NT2/D1 (cell line): ENCODE measurements at places on chromosomes 7 and 10.

DNA sequence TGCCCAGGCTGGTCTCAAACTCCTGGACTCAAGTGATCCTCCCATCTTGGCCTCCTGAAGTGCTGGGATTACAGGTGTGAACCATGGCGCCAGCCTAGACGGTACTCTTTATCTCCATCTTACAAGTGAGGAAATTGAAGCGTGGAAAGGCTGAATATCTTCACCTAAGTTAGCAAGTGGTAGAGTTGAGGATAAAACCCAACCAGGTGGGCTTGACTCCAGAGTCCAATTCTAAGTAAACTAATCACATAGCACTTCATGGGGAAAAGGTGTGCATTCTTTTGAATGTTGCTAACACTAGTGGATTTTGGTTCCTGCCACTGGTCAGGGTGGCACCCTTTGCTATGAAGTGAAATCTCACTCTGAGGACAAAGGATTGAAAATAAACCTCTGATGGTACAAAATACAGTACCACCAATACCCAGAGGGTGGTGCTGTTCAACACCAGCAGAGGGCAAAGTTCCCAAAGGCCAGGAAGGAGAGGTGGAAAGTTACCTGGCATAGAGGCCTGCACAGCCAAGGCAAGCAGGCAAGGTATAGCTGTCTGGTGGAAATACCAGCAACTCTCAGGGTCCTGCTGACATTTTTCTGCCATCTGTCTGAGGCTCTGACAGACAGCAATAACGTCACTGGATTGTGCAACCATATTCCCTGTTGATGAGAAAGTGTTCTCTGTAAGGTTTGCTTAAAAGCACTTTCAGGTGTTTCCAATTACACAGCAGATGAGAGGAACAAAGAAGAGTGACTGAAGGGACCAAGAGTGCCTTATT, 17.6 kb downstream of the ZDHHC16 start:
- peak; percentile 40 for DNase-seq

GRCh38 chr7:1542841-1543747, 12.6 kb downstream of the MAFK start:
- DNase-seq = no peak

DNA sequence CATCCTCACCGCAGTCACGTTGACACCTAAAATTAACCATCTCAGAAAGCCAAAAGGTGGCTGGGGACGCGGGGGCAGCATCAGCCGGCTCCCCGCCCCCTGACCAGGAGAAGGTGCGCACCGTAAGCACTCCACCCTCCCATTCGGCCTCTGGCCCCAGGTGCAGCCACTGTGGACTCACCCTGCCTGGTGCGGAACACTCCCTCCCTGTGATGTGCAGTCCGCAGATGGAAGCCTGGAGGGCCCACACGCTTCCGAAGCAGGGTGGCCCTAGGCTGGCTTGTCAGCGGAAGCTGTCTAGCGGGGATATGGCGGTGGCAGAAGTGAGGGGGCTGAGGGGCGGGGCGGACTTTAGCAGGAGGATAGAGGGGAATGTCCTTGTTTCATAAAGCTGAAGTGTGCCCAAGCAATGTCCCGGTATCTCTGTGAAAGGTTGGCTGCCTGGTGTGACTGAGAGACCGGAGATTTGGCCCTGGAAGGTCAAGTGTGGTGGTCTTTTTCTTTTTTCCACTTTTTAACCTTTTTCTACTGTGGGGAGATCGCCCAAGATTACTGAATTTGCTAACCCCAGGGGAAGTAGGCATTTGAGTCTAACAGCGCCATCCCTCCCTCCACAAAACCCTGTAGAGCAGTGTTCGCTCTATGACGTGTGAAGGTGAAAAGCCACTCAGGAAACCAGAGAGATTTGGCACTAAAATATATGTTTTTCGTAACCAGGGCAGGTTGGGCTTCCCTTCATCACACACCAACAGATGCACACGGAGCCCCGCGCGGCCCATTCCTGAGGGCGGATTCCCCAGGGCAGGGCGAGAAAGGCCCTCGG, 74.7 kb downstream of the CXCL12 start:
- DNase-seq = no peak

DNA sequence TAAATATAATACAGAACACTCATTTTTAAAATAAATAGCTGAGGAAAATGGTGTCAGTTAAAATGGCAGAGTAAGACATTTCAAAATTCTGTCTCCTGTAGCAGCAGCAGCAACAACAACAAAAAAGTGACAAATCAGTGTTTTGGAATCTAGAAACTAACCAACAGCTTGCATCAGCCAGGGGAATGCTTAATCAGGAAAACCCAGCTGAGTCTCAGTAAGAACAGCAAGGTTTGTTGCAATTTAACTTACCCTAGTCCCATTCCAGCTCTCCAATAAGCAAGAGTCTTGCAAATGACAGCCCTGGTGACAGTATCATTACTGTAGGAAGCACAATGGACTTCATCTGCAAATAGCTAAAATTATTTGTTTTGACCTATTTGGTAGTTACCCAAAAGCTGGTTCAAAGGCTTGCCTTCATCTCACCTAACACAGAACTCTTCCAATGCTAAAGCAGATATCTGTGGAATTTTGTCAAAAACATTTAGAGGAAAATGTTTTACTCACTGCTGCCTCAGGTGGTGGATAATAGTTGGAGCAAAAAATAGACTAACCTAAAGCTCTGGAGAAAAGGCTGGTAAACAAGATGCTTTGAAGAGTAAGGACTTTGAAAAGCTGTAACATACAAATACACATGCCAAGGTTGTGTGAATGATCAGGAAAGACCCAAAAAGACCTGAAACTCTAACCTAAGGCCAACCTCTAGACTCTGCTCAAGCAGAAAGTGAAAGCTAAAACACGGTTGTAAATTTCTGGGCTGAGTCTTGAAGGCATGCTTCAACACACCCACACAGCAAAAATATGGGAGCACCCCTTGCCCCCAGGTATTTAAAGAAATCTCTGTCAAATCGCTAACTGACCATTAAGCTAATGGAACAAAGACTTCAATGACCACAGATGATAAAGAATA, 9.9 kb upstream of the ARHGAP22 start:
- no peak for DNase-seq

DNA sequence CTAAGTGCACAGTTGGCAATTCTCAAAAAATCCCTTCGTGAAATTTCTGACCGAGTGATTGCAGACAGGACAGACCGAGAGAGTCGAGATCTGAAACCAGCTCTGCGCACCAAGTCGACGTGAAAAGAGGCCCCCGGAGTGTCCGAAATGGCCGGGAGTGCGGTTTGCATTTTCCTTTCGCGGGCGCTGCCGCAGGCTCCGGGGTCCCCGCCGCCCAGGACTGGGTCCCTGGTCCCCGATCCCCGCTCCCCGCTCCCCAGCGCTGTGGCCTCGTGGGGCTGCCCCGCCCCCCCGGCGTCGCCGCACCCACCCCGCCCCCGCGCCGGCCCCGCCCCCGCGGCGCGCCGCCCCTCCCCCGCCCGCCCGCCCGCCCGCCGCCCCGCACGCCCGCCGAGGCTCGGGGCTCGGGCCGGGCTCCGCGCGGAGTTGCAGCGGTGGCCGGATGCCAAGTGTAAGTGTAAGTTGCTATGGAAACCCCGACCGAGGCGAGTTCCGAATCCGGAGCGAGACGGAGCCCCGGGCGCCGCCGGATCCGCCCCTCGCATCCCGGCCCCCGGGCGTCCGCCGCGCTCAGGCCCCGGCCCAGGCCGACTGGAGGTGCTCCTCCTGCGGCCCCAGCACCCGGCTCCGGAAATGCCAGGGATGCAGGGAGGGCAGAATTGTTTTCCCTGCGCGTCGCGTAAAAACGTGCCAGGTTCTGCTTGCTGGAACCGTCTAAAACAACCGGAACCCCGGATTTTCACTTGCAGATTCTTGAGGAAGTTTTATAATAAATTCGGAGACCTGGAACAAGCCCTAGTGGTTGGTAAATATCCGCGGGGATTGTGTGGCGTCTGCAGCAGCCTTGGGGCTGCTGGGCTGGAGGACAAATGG, 4.6 kb downstream of the BMI1 start:
- no peak for DNase-seq

DNA sequence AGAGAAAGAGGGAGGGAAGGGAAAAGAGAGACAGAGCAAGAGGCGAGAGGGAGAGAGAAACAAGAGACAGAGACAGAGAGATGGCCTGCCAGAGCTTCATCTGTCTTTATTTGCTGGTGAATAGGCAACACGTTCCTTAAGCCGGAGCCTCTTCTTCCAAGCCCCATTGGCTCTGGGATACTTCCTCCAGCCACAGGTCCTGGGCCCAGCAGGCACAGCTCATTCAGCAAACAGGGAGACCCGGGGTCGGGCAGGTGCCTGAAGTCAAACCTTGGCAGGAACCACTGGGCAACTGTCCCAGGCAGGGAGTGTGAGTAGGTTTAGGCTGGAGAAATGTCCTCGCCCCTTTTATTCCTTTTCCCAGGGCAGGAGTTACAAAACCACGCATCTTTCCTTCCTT, 68.2 kb downstream of the MYL10 start:
- no peak for DNase-seq

DNA sequence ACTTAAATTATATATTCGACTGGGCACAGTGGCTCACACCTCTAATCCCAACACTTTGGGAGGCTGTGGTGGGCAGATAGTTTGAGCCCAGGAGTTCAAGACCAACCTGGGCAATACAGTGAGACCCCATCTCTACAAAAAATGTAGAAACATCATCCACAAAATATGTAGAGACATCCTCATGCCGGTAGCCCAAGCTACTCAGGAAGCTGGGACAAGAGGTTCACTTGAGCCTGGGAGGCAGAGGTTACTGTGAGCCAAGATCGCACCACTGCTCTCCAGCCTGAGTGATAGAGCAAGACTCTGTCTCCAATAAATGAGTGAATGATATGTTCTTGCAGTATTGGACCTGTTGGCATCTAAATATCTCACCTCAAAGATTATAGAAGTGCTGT, 22.6 kb upstream of the TNS3 start:
- no peak for DNase-seq

DNA sequence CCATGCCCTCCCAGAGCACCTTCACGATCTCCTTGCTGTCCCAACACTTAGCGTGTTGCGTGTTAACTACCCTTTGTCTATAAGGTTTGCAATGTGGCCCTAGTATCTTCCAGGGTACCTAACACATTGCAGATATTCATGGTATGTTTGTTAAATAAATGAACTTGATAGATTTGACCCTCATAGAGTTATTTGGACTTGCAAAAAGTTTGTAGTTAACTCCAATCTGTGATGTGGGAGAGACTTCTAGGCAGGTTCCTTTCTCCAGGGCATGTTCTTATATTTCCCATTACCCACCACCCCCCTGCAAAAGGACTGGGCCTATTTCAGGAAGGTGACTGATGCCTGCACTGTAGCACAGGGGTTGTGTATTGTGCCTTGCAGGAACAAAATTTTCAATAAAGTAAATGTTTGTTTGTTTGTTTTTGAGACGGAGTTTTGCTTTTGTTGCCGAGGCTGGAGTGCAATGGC, 612 bp downstream of the HILPDA start:
- no peak for DNase-seq

- no peak for DNase-seq
These were observed 79.3 kb upstream of the MDFIC start for GRCh38 chr7:114842551-114843065.

GRCh38 chr7:149625340-149625946, 127.8 kb upstream of the ZNF746 start:
- peak; percentile 49 for DNase-seq

- DNase-seq = peak; percentile 39
These were observed 114.5 kb downstream of the TMEM130 start for GRCh38 chr7:98755138-98755898.

GRCh38 chr10:70221030-70221429, 12.2 kb downstream of the PPA1 start:
- DNase-seq = no peak

DNA sequence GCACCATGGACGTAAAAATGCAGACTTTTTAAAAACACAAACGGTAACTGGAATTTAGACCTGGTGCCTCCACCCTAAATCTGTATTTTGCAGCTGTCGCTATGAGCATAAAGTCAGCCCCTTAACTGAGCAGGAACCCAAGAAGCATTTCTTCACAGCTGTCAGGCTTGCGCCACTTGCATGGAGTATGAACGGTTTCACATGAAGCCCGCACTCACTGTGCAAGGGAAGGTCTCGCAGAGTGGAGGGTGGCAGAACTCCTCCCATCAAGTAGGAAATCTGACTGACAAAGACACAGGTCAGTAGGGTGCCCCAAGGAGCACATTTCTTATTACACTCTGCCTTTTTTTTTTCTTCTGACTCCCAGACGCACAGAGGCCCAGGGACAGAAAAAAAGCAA, 58.5 kb downstream of the ELMO1 start:
- peak; percentile 60 for DNase-seq

DNA sequence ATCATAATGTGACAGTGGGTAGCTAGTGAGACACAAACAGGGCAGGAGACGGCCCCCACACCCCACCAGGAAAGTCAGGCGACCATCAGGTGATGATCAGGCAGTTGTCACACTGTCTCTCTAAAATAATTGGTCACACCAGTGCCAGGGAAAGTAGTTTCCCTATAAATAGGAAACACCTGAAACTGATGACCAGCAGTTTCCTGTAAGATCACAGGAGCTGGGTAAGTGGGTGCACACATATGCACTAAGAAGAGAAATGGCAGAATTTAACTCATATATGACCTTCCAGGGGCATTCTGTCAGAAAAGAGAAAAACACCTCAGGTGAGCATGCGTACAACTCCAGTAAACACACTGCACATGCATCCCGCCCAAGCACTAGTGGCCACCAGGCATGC, 620.5 kb upstream of the GHITM start:
- DNase-seq = no peak

- no peak for DNase-seq
These were observed 21.9 kb downstream of the CHCHD3 start for GRCh38 chr7:133060004-133060403.

DNA sequence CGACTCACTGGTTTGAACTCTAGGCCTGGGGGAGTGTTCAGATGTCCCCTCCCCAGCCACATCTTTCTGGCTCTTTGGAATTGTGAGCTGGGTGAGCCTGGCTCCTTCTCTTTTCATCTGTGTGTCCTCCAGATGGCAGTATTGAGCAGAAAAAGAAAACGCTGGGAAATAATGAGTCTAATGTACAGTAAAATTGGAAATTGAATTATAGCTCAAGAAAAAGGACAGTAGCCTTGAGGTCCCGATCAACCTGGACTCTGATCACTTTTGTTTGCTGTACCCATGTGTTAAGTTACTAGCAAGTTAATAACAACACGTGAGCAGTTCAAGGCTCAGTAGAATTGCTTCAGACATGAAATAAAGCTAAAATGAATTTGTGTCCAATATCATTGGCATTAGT, 77.9 kb downstream of the SNX10 start:
- peak; percentile 30 for DNase-seq

DNA sequence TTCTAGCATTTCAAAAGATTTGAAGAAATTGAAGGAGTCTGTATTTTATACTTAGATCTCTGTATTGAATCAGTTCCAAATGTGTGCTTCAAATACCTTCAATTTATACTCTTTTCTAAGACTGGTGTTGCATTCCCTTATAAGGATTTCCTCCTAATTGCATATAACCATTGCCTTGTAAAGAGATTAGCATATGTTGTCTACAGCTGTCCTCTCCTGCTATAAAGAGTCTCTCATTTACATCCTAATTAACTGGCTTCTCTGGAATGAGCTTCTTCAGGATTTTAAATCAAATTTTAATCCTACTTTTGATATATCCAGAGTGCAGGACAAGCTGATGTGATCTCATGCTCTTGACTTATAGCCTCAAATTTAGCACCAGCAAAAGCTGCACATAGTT, 957.3 kb downstream of the XPNPEP1 start:
- no peak for DNase-seq

GRCh38 chr10:13649844-13650520, 63.2 kb downstream of the PRPF18 start:
- DNase-seq = no peak
